SK-N-DZ (cell line): ENCODE measurements at places on chromosomes 3 and 15.

GRCh38 chr3:71753701-71754609 is at the start of gene GPR27:
GPR27 (plus strand) TSS chr3:71753855; CDS start chr3:71754050, 195 bp downstream.
- peak; percentile 13 for DNase-seq

DNA sequence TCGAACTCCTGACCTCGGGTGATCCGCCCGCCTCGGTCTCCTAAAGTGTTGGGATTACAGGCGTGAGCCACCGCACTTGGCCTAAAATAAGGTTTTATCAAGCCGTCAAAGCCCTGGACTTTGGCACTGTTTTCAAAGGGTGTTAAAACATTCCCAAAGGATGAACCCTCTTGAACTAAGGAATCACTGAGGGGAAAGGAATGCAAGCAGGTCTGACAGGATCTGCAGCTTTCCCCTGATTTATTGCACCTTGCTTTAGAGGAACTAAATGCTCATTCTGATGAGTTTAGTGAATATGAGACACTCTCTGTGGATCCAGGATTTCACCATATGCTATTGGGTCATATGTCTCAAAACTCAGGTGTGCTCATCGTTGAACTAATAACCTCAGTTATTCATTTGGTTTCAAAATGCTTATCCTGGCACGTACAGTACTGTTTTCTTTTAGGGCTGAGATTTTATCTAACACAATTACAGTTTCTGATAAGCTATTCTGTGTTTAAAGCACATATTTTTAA is 63.0 kb upstream of the TSC22D2 start:
- peak; percentile 11 for DNase-seq

DNA sequence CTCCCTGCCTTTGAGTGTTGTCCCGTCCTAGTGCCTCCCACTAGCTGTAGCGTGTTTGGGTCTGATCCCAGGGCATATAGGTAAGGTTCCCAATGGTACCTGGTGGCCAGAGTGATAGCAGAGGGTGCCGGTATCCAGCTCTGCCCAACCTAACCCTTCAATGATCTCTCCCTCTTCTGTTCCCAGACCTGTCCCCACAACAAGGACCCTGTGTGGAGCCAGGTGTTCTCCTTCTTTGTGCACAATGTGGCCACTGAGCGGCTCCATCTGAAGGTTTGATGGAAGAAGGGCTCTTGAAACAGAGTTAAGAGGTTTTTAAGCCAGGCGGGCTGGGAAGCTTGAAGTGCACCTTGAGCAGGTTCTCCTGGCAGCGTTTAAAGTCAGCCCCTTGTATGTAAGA is 35.5 kb downstream of the ESYT3 start:
- no peak for DNase-seq

DNA sequence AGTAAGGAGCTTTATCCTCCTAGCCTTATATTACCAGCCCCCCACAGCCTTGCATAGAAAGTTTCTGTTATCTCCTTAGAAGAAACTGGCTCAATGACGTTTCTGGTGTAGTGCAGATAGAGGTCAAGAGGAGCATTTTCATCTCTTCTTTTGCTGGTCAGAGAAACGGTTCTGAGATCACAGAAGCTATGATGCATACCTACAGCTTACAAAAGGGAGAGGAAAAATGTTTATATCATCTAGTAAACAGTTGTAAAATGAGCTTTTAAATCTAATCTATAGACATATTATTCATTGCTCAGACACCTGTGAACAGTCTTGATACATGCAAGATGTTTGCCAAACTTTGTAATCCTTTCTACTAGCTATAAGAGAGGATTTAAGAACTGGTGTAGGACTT is 68.0 kb downstream of the GMPS start:
- DNase-seq: no peak

DNA sequence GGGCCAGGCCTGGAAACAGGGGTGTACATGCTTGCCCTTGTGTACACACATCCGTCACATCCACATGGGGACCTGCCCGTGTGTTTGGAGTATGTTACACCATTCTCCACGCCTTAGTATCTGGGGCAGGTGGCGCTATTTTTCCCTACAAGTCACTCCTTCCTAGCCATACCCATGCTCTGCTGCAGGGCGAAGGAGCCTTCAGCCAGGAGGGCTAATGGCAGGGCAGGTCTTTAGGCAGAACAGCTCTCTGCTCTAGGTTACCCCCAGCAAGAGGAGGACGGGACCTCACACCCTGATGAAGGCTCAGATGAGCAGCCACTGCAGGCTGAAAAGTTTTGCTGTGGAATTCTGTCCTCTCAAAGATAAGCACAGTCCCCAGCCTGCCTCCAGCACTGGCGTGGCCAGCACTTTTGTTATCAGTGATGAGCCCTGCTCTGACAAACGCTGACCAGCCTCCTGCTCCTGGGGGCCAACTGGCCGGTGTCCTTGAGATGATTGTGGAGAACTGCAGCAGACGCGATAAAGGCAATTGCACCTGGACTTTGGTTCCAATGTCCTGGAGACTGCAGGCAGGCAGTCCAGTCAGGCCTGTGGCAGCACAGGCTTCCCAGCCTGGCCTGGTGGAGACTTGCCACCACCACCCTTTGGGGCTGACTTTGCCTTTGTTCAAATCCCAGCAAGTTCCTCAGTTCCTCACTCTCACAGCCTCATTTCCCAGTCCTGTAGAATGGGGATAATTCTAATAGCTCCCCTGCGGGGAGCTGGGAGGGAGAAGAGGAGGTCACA is 19.8 kb upstream of the PIGZ start:
- peak; percentile 73 for DNase-seq
